ENCODE measurements at places on chromosomes 12 and 14.

GRCh38 chr12:27221625-27222387, 22.3 kb upstream of the STK38L start:
- no peak for DNase-seq

- no peak for DNase-seq
Observed at GRCh38 chr12:10131111-10131690, 1.2 kb upstream of the CLEC7A start.

GRCh38 chr12:25883026-25883916, 75.2 kb upstream of the RASSF8 start:
- DNase-seq = no peak

GRCh38 chr12:126926023-126926594, 1340.9 kb upstream of the TMEM132C start:
- DNase-seq = no peak

- DNase-seq = no peak
Observed at GRCh38 chr12:130815028-130815741, 23.9 kb downstream of the STX2 start.

DNA sequence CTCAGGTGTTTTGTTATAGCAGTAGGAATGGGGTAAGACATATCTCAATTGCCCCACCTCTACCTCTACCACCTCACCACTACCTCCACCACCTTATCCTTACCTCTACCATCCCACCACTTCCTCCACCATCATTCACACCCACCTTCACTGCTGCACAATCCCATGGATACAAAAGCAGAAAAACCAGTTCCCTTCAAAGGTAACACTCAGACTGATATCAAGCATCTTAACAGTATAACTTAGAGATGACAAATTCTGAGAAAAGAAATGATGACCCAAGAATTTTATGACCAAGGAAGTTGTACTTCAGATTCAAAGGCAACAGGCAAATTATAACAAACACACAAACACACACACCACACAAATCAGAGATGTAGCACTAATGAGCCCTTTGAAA, 189.4 kb downstream of the NUAK1 start:
- DNase-seq = no peak

DNA sequence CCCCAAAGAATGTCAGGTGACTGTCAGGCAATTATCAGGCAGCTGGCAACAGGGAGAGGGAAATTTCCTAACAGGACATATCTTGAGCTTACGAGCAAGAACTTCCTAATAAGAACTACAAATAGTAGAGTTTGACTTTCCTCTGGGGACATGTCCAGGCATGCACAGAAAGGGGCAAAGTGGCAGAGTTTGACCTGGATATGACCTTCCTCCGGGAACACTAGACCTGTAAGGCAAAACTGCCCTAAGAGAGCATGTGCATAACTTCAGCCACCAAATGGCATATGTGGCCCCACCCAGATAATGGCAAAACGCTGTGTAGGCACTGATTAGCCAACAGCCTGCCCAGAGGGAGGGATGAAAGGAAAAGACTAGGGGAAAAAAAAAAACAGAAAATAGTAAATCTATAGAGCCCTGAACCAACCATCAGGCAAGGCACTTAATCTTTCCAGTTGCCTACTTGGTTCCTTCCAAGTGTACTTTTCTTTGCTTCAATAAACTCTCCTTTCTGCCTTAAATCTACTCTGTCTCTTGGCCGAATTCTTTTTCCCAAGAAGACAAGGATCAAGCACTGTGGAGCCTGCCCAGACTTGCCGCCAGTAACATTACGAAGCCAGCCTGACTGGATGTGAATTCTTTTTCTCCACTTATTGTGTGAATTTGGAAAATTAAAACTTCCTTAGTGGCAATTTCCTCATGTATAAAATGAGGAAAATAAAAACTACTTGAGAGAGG, 164.1 kb downstream of the SPTSSA start:
- no peak for DNase-seq

DNA sequence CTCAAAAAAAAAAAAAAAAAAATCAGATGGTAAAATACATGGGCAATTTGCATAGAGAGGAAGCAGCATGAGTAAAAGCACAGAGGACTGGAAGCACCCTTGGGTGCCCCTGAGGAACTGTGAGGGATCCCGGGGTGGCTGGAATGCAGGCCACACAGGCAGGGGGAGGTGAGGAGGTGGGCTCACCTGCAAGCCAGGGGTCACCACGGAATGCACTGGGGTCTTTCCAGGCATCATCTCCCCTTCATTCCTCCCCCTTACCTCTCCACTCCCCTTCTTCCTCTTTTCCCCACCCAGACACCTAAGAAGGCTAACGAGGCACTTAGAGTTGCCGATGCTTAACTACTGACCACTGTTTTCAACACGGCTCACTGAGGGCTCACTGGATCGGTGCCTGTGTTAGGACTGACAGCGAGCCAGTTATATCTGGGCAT, 14.4 kb upstream of the HIP1R start:
- no peak for DNase-seq

DNA sequence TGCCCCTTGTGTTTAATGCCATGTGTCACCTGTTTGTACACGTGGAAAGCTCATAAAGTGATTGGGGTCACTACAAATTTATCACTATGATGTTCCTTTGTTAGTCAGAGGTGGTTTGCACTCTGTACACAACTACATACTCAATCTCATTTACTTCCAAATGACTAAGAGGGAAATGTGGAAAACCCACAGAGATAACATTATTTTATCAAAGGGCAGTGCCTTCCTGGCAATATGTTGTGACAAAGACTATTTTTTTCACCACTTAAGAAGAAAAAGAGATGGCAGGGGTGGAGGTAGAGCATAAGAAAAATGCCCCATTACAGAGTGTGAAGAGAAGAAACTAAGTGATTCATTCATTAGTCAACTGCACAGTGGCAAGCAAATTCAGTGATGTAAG, 1064.1 kb upstream of the FLRT2 start:
- DNase-seq = no peak

- DNase-seq = no peak
Observed at GRCh38 chr12:65948320-65949008, 124.2 kb downstream of the HMGA2 start.

GRCh38 chr14:22488522-22489243, 100.3 kb downstream of the DAD1 start:
- no peak for DNase-seq

DNA sequence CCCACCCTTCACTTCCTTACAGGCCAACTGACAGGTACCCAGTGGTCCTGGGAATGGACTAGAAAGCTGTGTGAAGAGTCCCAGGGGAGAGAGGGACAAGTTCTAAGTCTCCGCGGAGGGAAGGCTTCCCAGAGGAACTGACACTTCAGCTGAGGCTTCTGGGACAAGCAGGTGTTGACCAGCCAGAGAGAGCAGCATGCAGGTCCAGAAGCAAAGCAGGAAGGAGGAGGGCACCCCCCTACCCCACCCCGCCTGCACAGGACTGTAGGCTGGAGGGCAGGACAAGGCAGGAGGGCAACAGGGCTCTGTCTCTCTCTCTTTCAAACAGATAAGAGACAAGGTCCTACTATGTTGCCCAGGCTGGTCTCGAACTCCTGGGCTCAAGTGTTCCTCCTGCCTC, 58.2 kb upstream of the CORO1C start:
- no peak for DNase-seq

GRCh38 chr12:54220567-54220966, 31.8 kb upstream of the SMUG1 start:
- DNase-seq = no peak

DNA sequence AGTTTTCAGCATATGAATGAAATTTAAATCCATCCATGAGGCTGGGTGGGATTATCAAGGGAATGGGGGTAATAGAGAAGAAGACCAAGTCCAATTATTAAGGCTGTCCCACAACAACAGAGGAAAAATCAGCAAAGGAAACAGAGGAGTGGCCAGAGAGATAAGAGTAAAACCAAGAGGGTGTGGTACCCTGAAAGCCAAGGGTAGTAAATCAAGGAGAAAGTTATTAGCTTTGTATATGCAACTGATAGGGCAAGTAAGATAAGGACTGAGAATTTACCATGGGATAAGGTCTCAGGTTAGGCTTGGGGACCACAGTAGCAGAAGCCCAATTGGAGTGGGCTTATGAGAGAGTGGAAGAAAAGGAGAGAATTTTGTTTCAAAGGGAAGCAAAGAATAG, 134.5 kb downstream of the NUAK1 start:
- no peak for DNase-seq

DNA sequence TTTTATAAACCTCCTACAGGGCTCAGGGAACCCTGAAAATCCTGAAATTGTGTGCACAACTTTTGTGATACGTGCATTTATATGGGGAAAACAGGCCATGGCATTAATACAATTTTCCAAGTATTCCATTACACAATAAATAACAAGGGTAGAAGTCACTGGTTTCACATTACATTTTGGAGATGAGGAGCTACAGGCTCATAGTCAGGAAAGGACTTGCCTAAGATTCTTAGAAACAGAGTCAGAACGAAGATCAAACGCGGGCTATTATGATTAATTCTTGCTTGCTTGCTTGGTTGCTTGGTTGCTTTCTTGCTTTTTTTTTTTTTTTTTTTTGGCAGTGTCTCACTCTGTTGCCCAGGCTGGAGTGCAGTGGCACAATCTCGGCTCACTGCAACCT, 16.7 kb downstream of the NOS1 start:
- no peak for DNase-seq

DNA sequence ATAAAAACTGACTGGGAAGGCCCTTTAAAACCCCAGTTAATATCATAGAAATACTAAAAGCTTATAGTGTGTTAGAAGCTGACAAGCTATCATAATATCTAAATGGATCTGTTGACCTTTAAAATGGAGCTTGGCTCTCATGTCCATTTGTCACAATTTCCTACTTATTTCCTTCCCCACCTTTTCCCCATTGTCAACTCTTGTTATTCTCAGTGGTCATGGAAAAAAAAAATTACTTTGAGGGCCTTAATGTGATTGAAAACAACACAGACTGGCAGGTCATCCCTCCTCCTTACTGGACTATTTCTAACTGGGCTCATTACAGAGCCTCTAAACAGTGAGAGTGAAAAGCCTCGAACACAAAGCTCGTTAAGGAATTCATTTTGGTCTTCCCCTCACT, 13.7 kb upstream of the WNK1 start:
- no peak for DNase-seq

DNA sequence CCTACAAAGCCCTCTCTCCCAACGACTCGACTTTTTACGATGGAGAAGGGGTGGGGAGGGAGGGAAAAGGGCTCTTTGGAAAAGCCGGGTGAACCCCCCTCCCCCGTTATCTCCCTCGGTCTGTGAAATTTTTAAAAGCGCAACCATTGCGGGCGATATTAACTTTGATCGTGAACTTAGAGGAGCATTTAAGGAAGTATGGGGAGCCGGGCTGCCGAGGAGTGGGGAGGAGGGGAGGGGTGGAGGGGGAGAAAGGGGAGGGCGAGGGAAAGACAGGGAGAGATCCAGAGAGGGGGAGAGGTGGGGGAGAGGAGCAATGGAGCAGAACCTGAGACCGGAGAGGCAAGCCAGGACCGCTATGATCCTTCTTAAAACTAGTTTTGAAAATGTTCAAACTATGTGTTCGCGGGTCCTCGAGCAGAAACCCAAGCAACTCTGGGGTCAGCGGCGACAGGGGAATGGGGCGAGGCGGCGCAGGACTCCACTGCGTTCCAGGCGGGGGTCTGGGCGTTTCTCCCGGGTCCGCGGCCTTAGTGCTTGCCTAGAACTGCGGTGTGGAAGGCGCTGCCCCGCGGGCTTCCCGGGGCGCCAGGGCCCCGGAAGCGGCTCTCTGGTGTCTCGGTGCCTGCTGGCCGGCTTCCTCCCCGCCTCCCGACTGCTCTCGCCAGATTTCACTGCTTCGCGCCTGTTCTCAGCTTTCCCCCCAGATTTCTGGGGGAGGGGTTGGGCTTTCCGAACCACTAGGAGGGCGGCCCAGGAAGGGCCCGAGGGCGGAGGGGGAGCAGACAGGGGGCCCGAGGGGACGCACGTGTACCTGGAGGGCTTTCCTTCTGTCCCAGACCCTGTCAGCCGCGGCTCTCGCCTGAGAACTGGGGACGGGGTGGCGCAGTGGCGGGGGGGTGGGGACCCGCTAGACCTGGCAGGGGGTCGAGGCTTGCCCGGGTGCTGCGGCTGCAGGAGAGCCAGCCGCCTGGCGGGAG, at the start of gene HOTAIR:
Gene HOTAIR, minus strand, starts transcription at position 871 of the 980 bp plus-strand sequence.
- no peak for DNase-seq

- DNase-seq = no peak
Observed at GRCh38 chr12:1530592-1531152, 63.7 kb downstream of the FBXL14 start.

GRCh38 chr14:26370115-26370514, 227.7 kb downstream of the NOVA1 start:
- no peak for DNase-seq

DNA sequence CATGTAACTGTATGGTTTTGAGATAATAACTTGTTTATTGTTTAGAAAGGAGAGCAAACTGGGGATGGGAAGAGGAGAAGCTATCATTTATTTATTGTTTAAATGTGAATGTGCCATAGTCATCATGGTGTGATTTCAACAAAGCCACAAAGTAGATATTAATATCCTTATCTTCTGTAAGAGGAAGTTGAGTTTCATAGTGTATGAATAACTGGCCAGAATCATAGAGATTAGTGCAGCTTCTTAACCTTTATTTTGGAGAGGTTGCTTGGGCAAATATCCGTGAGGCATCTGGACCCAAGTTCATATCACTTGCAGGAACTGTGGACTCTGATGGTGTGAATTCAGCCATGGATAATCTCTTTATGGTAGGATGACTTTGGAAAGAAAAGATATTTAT, 26.8 kb upstream of the LYZ start:
- no peak for DNase-seq
